ENCODE measurements at places on chromosomes 1 and 21.

DNA sequence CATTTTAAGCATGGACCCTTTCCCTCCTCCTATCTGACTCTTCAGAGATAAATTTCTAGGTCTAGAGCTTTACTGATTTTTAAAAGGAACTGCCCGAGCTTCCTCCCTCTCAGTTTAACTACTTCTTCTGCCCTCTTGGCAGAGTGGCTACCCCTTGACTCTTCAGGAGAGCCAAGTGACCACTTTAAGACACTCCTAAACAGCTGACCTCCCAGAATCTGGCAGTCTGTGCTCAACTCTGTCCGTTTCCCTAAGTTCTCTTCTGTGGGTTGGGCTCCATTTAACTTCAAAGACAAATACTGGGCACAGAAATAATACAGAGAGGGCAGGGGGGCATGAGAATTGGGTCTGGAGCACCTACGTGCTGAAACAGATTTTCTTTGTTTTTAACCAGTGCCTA, 196.3 kb upstream of the FOXD3 start:
- DNase-seq: no peak

GRCh38 chr1:27506703-27507102, 16.7 kb upstream of the WASF2 start:
- DNase-seq: no peak

- no peak for DNase-seq
Measured at GRCh38 chr1:212669102-212669501, 30.5 kb downstream of the BATF3 start.

DNA sequence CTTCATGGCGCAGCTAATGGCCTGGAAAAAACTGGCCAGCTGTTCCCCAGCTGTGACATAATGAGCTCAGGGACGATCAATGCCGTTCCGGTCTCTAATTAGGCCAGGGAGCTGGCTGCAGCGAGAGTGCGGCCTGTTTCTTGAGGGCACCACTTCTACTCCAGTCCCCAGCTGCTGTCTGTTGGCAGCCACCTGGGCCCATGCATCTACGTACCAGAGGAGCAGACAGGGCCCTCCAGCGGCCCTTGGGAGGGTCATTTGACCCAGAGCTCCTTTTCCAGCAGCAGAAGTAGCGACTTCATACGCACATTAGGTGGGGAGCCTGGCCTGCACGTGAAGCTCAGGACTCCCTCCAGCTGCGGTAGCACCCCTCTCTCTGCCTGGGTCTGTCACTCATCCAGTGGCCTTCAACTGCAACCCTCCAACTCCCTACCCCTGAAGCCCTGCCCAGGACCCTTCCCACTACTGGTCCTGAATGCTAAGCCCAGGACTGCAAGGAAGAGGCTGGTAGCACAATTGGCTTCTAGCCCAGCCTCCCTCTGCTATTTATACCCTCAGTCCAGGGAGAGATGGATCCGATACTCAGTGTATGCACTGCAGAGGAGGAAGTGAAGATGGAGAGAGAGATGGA, 9.1 kb upstream of the GPR61 start:
- peak; percentile 75 for DNase-seq

GRCh38 chr1:109938556-109938955, 27.9 kb downstream of the CSF1 start:
- no peak for DNase-seq

DNA sequence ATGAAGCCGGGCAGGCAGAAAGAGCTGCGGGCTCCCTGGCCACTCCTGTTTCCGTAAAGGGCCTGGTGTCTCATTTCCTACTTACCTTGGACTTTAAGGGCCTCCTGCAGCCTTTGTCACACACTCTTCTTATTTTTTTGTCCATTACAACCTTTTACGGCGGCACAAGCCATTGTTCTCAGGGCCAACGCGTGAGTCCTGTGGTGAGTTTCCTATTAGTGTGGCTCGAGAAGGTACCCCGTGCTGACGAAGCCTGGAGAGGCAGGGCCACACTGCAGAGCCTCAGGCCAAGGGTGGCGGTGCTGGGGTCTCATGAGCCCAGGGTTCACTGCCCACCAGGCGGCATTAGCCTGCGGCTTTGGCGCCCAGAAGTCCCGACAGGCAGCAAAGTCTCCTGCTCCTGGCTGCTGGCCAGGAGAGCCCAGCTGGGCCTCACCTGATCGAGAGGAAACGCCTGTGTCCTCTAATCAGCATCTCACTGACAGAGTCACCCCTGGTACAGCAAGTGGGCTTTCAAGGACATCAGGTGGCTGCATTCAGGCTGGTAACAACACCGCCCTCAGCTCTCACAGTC, 62.0 kb downstream of the SIK1 start:
- peak; percentile 83 for DNase-seq

- no peak for DNase-seq
Measured at GRCh38 chr1:40971966-40972365, 7.5 kb upstream of the CTPS1 start.

GRCh38 chr1:114467491-114467890, 43.5 kb downstream of the TRIM33 start:
- no peak for DNase-seq

- no peak for DNase-seq
Measured at GRCh38 chr1:22287273-22287672, 144.4 kb upstream of the WNT4 start.

DNA sequence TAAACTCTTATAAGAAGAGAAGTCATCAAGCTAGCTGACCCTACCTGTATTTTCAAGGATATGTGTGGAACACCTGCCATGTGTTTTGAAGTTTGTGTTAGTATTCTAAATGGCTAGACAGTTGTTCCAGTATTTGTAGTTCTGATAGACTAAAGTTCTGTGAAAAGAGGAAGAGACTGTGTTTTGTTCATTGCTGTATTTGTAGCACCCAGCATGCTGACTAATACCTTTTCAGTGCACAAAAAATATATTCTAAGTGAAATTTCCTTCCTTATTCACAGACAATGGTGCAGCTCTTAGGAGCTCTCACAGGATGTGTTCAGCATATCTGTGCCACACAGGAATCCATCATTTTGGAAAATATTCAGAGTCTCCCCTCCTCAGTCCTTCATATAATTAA, 8.2 kb upstream of the METTL18 start:
- DNase-seq: no peak

DNA sequence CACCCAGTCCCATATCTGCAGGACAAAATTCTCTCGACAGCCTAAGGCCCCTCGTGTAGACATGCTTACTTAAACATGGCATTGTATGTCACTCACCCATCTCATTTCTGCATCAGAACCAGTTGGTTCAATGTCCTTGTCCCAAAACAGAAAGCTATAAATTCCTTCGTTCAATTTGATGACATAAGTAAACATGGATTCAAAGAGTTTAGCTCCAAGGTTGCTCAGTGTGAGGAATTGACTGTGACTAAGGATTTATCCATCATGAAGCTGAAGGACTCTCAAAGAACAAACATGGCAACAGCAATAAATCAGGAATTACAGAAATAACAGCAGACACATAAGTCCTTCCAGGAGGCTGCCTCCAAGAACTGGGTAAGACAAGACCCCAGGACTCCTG, 237.2 kb downstream of the TOMM20 start:
- DNase-seq: no peak

GRCh38 chr1:43937179-43937865, 3.7 kb downstream of the ARTN start:
- no peak for DNase-seq

Measured in NCI-H1105 (cell line).